ENCODE measurements at places on chromosomes 5 and 9.

DNA sequence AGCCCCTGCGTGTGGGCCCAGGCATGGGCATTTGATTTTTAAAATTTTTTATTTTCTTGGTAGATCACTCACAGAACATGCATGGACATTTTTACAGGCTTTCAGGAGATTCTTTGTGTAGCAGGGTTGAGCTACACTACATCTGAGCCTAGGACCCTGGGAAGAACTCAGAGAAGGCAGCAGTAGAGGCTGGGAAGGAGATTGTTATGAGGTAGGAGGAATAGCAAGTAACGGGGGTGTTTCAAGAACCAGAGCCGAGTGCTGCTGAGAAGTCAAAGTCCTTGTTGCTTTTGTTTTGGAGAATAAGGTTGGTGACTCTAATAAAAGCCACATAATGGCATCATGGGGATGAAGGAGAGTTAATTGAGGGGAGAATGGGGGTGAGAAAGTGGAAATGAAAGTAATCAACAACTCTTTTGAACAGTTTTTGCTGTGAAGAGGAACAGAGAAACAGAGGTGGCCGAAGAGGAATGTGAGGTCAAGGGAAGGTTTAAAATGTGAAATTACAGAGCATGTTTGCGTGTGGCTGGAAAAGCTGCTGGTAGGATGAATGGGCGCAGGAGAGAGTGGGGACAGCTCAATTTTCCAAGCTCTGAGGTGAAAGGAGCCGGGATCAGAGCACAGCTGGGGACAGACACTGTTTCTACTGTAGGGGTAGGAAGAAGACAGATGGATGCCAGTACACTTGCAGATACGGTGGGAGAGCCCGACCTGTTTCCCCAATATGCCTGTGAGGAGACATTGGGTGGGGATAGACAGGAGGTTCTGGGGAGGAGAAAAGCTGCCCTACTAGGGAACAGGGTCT, 4.7 kb upstream of the PDLIM7 start:
- DNase-seq: no peak

DNA sequence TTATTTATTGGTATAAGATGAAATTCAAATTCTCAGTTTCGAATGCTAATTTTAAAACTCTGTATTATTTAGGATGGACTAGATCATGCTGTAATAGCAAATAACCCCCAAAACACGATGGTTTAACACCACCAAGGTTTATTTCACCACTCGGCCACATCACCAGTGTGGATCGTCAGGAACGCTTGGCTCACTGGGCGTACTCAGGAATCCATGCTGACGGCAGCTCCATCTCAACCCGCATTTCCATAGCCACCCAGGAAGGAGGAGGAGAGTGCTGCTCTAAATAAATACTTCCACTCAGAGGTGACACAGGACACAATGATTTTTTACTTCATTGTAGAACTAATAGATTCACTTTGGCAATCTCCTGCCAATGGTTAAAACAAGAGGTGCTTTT, 347.4 kb downstream of the SH3GL2 start:
- no peak for DNase-seq

GRCh38 chr5:52690236-52690768, 97.4 kb upstream of the ITGA1 start:
- DNase-seq: no peak

DNA sequence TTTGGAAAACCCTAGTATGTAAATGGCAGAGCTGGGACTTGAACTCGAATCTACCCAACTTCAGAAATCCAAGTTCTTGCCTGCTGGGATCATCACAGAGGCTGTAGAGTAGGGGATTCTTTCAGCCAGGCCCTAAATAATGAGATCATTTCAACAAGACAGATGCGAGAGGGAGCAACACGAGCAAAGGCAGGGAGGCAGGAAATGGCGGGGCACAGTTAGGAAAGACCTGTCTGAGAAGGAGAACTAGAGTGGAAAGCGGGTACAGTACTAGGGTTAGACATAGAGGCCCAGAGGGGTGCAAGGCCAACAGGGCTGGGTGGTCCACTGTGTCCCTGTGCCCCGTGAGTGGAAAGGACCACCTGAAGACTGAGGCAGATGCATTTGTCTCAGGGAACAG, 46.1 kb downstream of the MVB12B start:
- DNase-seq: no peak

DNA sequence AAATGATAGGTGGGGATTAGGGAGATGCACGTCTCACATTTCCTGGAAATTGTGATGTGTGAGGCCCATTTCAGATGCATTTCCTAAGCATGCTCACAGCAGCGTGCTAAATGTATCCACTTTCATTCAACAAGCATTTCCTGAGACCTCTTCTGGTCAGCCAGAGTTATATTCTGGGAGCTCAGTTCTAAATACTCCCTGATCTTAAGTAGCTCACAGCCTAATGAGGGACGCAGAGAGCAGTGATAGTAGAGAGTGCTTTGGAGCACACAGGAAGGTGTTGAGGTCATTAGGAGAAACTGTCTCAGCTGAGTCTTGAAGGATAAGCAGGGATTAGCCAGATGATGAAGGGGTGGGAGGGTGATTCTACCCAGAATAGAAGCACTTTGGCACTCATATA, 46.2 kb upstream of the FSD1L start:
- DNase-seq: no peak
